Left lung (tissue), 14 donors: ENCODE measurements at places on chromosomes 12 and 14. TPM values are rescaled to one million over a fixed set of nuclear protein-coding genes. Genes with fewer than 3 reads are reported as not detected.

- H3K27me3 ChIP-seq = no peaks in the 10 kb centered on the region
- DNase-seq = no peak
- H3K4me3 ChIP-seq = no peak overlapping the region
- H3K36me3 ChIP-seq = no peaks in the 10 kb centered on the region
- H3K27ac ChIP-seq = no peak overlapping the region
Observed at GRCh38 chr14:89309670-89310177, 107.3 kb downstream of the FOXN3 start.

- no peaks in the 10 kb centered on the region for H3K27me3 ChIP-seq
- H3K27ac ChIP-seq = peak overlapping the region; percentile 71
- peaks cover 79% of the 10 kb centered on the region for H3K4me1 ChIP-seq
- no peak for DNase-seq
- no peak overlapping the region for H3K4me3 ChIP-seq
Observed at GRCh38 chr12:69342421-69342820, 5.8 kb upstream of the LYZ start.

DNA sequence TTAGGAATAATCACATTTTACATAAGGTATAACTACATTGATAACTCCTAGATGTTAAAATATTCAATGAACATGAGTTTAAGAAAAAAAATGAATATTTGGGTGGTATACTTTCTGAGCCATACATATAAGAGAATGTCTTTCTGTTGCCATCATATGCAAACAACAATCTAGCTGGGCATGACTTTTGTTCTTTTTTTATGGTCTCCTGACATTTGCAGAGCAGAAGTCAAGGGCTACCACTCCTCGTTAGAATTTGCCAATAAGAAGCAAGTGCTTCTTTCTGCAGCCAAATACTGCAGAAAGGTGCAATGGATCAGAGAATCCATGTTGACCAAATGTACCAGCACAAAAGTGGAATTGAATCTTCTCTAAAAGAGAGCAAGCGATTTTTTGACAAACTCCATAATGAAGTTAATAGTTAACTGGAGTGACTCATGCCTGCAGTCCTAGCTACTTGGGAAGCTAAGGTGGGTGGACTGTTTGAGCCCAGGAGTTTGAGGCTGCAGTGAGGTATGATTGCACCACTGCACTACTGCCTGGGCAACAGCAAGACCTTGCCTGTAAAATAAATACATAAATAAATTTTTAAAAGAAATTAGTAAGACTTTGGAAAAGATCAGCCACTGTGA lies 25.5 kb upstream of the CCDC91 start:
- H3K27ac ChIP-seq = no peak overlapping the region
- H3K36me3 ChIP-seq = no peaks in the 10 kb centered on the region
- H3K27me3 ChIP-seq = no peaks in the 10 kb centered on the region
- no peak for DNase-seq
- no peak overlapping the region for H3K4me3 ChIP-seq

DNA sequence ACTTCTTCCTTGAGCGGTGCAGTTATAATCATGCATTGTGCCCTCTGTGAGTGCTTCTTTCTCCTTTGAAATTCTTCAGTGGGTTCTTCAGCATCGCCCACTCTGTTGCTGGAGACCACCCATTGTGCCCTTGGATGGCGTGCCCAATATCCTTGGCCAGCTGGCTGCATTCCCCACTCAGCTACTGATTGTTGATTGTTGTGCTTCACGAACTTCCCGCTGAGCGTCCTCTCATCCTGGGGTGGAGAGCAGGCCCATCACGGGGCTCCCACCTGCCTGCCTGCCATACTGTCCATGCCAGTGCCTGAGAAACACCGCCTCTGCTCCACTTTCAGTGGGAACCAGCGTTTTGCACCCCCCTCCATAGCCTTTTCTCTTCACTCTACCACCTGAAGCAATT lies 8.6 kb upstream of the SSTR1 start:
- H3K27ac ChIP-seq = no peak overlapping the region
- no peaks in the 10 kb centered on the region for H3K36me3 ChIP-seq
- no peaks in the 10 kb centered on the region for H3K27me3 ChIP-seq
- H3K4me1 ChIP-seq = no peaks in the 10 kb centered on the region

Gene NEUROD4
- not detected for total RNA-seq

- peak overlapping the region; percentile 81 for H3K27ac ChIP-seq
- no peaks in the 10 kb centered on the region for H3K27me3 ChIP-seq
- peaks cover 27% of the 10 kb centered on the region for H3K4me1 ChIP-seq
Observed at GRCh38 chr12:50246197-50246865, 37.0 kb downstream of the LIMA1 start.

Gene OR11H6
- not detected for total RNA-seq

Gene CLEC2A
- not detected for total RNA-seq

Gene SP1
- 69.5 TPM for total RNA-seq

Gene ARHGAP5
- total RNA-seq = 88.5 TPM

DNA sequence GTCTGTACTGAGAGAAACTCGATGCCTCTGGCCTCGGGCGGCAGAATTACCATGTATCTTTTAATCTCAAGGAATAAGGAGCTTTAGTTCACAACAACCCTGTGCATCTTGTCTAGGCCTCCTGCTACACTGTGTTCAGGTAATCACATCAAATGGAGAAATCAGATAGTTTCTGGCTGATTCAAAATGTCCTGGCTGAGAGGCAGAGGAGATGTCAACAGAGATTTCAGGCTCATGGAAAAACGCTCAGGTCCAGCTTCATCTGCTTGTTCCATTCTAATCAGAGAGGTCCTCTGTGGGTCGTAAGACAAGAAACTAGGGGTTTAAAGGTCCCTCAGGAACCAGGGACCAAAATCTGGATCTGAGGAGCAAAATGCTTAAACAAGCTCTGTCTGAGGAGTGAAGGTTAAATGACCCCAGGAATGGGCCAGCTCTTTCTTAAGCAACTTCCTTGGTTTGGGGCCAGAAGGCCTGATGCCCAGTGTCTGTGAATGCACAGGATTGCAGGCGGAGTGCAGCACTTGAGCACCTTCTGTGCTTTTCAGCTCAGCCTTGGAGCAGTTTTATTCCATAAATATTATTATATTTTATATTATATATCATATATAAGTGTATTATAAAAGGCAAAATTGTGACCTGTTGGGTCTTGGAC lies 170.2 kb upstream of the PRICKLE1 start:
- H3K4me3 ChIP-seq = no peak overlapping the region
- no peaks in the 10 kb centered on the region for H3K27me3 ChIP-seq
- no peaks in the 10 kb centered on the region for H3K36me3 ChIP-seq

- no peak overlapping the region for H3K27ac ChIP-seq
- no peak for DNase-seq
- no peaks in the 10 kb centered on the region for H3K27me3 ChIP-seq
- H3K36me3 ChIP-seq = no peaks in the 10 kb centered on the region
Observed at GRCh38 chr14:65277027-65277426, 135.5 kb upstream of the FUT8 start.

Gene CLEC12A
- 12.7 TPM for total RNA-seq

Gene ZBTB39
- total RNA-seq = 3.8 TPM

GRCh38 chr14:37589715-37590427 lies 5.2 kb downstream of the FOXA1 start:
- H3K27me3 ChIP-seq = peaks cover 88% of the 10 kb centered on the region
- peaks cover 11% of the 10 kb centered on the region for H3K4me1 ChIP-seq
- peak overlapping the region; percentile 71 for H3K27ac ChIP-seq
- no peak overlapping the region for H3K4me3 ChIP-seq
- H3K36me3 ChIP-seq = no peaks in the 10 kb centered on the region
- no peak for DNase-seq

GRCh38 chr12:4274396-4275015 lies 944 bp downstream of the CCND2 start:
- H3K36me3 ChIP-seq = no peaks in the 10 kb centered on the region
- peak; percentile 81 for DNase-seq
- peak overlapping the region; percentile 78 for H3K4me3 ChIP-seq
- peaks cover 68% of the 10 kb centered on the region for H3K27me3 ChIP-seq
- peaks cover 97% of the 10 kb centered on the region for H3K4me1 ChIP-seq

GRCh38 chr12:81461163-81461562 lies 298.0 kb downstream of the PPFIA2 start:
- H3K4me1 ChIP-seq = no peaks in the 10 kb centered on the region
- no peak for DNase-seq
- no peaks in the 10 kb centered on the region for H3K27me3 ChIP-seq
- H3K27ac ChIP-seq = no peak overlapping the region

DNA sequence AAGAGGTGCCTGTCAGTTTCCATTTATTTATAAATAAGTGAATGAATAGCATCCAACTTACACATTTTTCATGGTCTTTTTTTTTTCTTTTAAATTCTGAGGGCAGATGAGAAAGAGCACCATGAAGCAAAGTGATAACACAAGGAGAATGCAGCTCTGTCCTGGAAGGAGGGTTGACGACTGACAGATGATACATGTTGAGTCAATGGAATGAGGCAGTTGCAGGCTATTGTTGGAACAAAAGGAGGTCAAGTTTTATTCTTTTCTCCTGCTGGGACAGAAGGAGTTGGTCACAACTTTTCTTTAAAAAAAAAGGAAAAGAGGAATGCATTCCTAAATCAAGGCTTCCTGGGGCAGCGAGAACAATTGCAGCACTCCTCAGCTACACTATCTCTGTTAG lies 119.9 kb upstream of the PLEKHG7 start:
- H3K4me3 ChIP-seq = no peak overlapping the region
- no peak overlapping the region for H3K27ac ChIP-seq
- no peaks in the 10 kb centered on the region for H3K4me1 ChIP-seq
- H3K27me3 ChIP-seq = no peaks in the 10 kb centered on the region
- H3K36me3 ChIP-seq = no peaks in the 10 kb centered on the region

DNA sequence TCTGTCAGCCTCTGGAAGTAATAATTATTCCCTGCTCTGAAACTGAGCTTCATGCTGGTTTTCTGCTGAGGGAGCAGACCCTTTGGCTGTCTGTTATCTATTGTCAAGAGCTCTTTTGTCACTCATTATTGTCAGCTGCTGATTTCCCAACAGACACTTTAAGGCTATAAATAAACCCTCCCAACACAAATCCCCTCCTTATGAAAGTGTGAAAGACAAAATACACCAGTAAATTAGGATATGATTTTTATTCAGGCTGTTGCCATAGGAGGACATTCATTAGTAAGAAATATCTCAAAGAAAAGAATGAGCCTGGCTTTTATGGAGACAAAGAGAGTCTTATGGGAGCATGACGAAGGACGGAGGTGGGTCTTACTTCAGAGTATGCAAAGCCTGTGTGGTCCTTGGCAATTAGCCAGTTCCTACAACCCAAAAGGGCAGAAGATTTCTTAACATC lies 180.8 kb downstream of the CRADD start:
- H3K4me3 ChIP-seq = no peak overlapping the region
- no peaks in the 10 kb centered on the region for H3K36me3 ChIP-seq
- H3K27ac ChIP-seq = no peak overlapping the region
- H3K27me3 ChIP-seq = no peaks in the 10 kb centered on the region

DNA sequence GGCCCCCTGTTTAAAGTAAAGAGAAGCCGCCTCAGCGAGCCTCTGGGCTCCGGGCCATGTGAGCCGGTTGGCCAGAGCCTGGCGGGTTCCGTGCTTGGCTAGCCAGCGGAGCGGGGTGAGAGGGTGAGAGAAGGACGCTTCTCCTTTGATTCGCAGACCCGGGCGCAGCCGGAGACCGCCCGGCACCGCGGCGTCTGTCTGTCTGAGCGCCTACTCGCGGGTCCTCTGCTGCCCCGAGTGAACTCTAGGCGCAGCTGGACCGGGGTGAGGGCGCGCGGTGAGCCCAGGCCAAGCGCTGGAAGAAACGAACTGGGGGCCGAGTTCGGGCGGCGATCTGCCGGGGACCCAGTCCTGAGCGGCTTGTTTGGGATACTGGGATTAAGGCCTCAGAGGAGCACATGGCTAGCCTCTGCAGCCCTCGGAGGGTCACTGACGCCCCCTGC lies 41.4 kb upstream of the TBX5 start:
- peak; percentile 71 for DNase-seq
- H3K36me3 ChIP-seq = no peaks in the 10 kb centered on the region
- no peaks in the 10 kb centered on the region for H3K4me1 ChIP-seq

GRCh38 chr12:108633534-108634248 lies at the start of gene SELPLG:
TSS of gene SELPLG (minus strand) at chr12:108633894. CDS start at chr12:108624307, 9,587 bp downstream.
- H3K27ac ChIP-seq = peak within 1 kb of the TSS; percentile 84
- no peaks in the 10 kb centered on the region for H3K36me3 ChIP-seq
- H3K4me1 ChIP-seq = peaks cover 33% of the 10 kb centered on the region
- H3K4me3 ChIP-seq = peak within 1 kb of the TSS; percentile 57
- peak; percentile 93 for DNase-seq

GRCh38 chr14:104799244-104800014 lies 1.5 kb upstream of the ZBTB42 start:
- peaks cover 70% of the 10 kb centered on the region for H3K4me1 ChIP-seq
- no peak for DNase-seq
- no peaks in the 10 kb centered on the region for H3K27me3 ChIP-seq
- H3K36me3 ChIP-seq = no peaks in the 10 kb centered on the region

GRCh38 chr12:91854725-91855124 lies 290.9 kb downstream of the BTG1 start:
- peaks cover 11% of the 10 kb centered on the region for H3K4me1 ChIP-seq
- H3K4me3 ChIP-seq = no peak overlapping the region
- H3K36me3 ChIP-seq = no peaks in the 10 kb centered on the region
- H3K27me3 ChIP-seq = no peaks in the 10 kb centered on the region
- no peak for DNase-seq

DNA sequence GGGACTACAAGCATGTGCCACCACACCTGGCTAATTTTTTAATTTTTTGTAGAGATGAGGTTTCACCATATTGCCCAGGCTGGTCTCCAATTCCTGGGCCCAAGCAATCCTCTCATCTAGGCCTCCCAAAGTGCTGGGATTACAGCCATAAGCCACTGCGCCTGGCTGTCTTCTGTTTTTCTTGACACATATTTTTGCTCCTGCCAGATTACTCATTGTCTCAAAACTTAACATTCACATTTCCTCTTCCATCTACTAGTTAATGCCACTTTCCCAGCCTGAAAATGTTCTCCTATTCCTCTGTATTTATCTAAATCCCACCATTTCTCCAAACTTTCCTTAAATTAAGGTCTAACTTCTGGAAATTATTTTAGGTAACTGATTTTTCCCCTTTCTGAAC lies 36.2 kb upstream of the KCNH3 start:
- no peak for DNase-seq
- H3K27me3 ChIP-seq = no peaks in the 10 kb centered on the region
- H3K27ac ChIP-seq = no peak overlapping the region
- H3K36me3 ChIP-seq = no peaks in the 10 kb centered on the region

DNA sequence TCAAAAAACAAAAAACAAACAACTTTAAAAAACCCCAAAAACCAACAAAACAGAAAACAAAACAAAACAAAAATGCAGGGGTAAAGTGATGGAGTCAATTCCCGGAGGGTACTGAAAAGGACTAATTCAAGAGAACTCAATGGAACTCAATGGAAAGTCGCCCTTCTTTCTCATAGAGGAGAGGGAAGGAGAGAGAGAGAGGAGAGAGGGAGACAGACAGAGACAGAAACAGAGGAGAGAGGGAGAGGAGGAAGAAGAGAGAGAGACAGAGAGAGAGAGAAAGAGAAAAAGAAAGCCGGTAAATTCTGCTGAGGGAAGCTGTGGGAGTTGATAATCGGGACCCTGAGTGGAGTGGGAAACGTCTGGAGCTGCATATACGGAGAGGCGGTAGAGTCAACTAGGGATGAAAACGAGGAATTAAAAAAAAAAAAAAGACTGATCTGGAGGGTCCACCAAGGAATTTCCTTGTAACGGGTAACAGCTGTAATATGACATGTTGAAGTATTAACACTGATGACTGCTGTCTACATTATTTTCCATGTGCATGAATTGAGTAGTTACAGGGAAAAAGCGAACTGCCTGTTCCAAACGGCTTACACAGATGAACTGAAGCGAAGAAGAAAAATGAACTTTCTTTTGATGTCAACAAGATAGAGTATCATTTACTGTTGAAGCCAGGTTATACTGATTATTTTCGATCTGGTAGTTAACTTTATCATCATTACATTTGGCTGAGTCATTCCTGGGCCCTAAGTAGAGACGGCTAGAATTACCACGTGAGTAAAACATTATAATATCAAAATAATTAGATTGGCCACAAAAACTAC lies 934 bp upstream of the ZC2HC1C start:
- no peaks in the 10 kb centered on the region for H3K27me3 ChIP-seq
- H3K27ac ChIP-seq = peak overlapping the region; percentile 94
- DNase-seq = peak; percentile 58
